ENCODE measurements at places on chromosomes 7 and 10.

DNA sequence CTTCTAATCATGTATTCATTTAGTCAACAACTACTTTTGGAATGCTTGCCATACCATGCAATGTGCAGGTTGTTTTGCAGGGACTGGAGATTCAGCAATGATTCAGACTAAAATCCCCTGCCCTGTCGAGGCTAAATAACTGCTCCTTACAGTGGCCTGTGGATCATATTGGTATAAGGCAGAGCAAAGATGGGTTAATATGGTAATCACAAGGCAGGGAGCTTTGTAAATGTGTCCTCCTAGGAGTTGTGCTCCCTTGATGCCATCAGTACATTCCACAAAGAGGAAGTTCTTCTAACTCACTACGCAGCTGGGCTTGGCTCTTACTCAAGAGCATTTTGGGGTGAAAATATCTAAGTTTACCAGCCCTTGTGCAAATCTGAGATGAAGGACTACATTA lies 614 bp upstream of the IFIT2 start:
- no peak for DNase-seq

DNA sequence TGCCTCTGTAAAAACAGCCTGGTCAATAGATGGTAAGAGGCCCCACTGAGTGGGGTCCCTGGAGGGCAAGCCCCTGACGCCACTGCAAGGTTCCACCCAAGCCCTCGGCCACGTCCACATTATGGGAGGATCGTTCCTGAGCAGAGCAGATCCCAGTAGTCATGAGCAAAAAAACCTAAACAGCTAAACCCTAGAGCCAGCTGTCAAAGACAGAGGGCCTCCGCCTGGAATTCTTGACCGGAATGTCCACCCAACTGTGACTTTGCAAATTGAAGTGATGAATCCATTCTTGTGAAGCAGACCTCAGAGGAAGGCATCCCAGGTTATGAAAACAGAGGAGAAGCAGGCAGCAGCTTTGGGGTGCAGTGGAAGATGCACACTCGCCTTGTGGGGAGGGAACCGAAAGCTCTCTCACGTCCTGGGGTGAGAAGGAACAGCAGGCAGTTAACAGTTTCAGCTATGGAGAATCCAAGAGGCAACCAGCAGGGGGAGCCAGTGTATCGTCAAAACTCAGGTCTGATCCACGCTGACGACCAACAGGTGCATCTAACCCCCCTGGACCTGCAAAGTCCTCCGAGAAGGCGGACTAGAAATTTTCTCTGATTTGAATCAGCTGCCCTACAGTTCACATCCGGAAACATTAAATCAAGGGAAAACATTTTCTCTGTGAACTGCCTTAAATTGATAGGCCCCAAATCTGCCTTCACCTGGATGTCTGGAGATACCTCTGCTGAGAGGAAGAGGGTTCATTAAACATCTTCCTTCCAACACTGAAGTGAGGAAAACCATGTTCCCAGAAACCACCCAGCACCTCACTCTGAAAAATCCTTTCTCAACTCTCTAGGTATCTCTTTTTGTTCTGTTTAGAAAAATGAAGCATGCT lies 139.1 kb upstream of the PFKP start:
- DNase-seq = no peak

DNA sequence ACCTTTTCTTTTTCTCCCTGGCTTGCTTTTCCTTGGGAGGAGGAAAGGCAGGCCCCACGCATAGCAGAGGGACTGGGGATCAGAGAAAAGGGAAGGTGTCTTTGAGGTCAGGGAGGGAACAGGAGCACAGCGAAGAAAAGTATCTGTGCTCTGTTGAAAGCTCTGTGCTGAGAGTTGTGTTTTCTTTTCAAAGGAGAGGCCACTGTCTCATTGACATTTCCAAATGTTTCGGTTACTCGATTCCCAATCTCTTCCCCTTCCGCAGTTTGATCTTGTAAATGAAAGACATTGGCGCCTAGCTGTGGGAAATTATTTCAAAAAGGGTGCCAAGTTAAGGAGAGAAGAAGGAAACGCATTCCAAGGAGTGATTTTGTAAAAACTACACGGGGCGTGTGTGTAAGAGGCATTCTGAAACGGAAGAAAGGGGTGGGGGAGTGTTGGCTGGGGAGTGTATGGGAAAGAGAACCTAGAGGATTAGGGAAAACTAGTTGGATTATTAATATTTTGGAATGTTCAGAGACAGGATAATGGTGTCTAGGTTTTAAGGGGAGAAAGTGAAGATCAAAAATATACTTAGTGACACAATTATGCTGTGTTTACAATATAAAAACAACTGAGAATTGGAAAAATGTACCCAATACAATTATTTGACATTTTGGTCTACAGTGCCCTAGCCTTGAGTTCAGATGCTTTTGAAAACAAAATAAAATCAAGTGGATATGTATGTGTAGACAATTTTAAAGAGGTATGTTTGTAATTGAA lies 708 bp downstream of the KLHDC10 start:
- DNase-seq = no peak

DNA sequence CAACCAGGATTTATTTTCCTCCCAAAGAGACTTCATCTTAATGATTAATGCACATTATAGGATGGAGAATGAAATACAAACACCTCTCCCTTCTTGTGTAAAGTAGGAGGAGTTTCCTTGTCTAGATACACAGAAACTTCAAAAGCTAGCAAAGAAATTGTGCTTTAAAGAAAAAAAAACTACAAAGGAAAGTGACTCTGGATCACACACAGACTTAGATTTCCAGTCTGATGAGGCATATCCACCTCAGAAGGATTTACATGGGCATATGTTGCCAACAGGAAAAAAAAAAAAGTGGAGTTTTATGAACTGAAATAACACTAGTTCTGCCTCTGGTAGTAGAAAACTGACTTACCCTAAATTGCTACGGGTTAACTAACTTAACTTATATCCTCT lies 449.6 kb downstream of the KCNMA1 start:
- DNase-seq = no peak

- DNase-seq = no peak
Observed at GRCh38 chr7:7434329-7434728, 101.3 kb downstream of the COL28A1 start.

GRCh38 chr10:11539191-11539868 lies 72.1 kb downstream of the USP6NL start:
- no peak for DNase-seq

DNA sequence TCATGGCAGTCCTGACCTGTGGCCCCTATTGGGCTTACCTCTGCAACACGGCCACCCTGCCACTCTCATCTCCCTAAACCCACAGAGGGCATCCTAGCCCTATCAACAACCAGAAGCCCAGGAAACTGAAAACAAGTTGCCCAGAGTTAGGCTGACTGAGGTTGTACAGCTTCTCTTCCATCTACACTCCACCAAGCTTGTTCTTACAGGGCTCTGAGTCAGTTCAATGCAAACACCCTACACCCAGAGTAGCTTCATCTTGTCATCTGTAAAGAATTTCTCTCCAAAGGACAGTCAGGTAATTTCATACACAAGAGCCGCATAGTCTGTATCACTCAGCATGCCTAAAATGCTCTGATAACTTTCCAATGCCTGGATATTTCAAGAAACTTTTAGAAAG lies 175.4 kb downstream of the ARID5B start:
- peak; percentile 12 for DNase-seq

- DNase-seq = no peak
Observed at GRCh38 chr7:116683786-116684185, 11.8 kb downstream of the MET start.

DNA sequence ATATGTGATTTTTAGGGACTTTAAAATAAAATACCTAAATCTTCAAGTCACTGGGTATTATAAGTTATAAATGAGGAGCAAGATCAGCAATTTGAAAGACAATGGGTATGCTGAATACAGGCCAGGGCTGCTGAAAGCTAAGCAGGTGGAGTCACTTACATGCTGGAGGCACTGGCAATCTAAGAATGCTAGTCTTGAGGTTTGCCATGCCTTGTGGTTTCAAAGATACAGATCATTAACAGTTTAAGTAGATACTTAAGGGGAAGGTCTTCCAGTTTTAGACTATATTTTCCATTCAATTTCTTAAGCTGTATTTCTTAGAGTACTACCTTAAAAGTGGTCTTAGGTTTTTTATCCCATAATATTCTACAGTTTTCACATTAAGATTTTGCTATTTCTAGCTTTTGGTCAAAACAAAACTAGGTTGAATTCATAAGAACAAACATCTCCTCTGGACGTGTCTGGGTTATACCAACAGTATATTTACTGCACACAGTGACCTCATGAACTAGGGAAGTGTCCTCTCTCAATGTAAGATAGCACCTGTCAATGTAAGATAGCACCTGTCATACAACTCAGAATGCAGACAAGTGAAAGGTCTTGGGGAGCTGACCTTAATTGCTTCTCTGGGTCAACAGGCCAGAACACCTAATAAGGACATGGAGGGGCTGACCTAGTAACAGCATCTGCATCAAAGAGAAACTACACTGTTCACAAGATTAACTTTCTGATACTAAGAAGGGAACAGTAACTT lies 2.0 kb downstream of the SRI start:
- DNase-seq = no peak

Measured in naive thymus-derived CD4-positive, alpha-beta T cell (primary cell).